ENCODE measurements at places on chromosomes 2 and 18.

- no peak for DNase-seq
These were observed 59.4 kb downstream of the LIPG start for GRCh38 chr18:49621301-49621700.

- DNase-seq: no peak
These were observed 270.0 kb downstream of the AGAP1 start for GRCh38 chr2:235763816-235764215.

DNA sequence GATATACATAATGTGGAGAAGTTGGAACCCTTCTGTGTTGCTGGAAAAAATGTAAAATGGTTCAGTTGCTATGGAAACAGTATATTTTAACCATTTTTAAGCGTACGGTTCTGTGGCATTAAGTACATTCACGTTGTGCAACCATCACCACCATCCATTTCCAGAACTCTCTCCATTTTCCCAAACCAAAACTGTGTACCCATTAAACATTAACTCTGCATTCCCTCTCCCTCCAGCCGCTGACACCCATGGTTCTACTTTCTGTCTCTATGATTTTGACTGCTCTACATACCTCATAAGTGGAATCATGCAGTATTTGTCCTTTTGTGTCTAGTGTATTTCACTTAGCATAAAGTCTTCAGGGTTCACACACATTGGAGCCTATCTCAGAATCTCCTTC is 67.3 kb downstream of the LDLRAD4 start:
- no peak for DNase-seq

GRCh38 chr2:148582679-148583511 is 61.7 kb upstream of the EPC2 start:
- DNase-seq: no peak

DNA sequence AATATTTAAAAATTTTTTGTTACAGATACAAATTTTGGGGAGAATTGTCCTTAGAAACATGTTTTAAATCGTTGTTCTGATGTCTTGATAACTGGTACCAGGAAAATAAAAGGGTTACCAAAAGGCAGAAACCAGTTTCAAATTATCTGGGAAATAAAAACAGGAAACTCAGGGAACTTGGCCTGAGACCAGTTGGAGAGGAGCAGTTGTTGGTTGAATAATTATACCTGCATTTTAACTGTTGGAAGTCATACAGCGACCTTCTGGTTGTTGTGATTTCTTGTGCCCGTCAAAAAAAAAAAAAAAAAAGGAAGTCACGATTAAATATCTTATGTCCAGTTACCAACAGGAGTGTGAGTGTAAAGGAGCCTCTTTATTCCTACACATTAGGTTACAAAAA is 51.8 kb downstream of the CRIM1 start:
- DNase-seq: no peak

- no peak for DNase-seq
These were observed 82.3 kb downstream of the NDUFA10 start for GRCh38 chr2:239942871-239943311.

GRCh38 chr2:160402501-160402900 is 91.1 kb downstream of the RBMS1 start:
- DNase-seq: no peak

GRCh38 chr2:424306-425171 is 136.6 kb upstream of the ALKAL2 start:
- peak; percentile 50 for DNase-seq

GRCh38 chr2:177396703-177397460 is 4.3 kb downstream of the AGPS start:
- no peak for DNase-seq

- no peak for DNase-seq
These were observed 58.4 kb upstream of the GALR1 start for GRCh38 chr18:77191071-77191751.

DNA sequence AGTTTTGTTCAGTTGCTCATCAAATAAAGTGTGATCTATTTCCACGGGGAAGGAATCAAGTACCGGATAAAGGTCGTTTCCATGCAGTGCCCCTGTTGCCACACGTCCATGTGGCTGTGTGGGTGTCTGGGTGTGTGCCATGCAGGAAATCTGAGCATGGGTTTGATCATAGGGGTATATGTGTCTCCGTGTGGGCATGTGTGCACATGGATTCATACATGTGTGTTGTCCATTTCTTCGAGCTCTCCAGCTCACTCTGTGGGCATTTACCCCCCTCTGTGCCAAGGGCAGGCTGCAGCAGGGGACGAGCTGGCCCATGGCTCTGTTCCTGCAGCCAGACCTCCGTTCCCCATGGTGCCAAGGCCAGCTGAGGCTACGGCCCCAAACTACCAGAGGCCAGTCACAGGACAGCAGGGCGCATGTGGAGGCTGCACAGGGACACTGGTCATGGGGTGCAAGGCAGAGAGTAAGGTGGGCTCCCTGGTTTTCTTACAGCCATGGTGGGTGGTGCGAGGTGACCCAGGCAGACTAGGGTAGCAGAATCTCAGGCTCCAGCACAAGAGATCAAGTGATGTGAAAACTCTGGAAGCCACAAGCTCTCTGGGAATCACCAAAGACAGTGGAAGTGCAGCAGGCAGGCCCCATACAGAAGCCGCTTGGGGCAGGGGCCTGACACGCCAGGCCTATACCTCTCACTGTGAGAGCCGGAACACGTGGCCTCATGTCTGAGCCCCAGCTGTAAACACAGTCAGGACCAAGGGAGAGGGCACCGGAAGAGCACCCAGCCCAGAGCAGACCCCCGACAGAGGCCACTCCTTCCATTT is 66.4 kb upstream of the RAB6C start:
- DNase-seq: no peak

DNA sequence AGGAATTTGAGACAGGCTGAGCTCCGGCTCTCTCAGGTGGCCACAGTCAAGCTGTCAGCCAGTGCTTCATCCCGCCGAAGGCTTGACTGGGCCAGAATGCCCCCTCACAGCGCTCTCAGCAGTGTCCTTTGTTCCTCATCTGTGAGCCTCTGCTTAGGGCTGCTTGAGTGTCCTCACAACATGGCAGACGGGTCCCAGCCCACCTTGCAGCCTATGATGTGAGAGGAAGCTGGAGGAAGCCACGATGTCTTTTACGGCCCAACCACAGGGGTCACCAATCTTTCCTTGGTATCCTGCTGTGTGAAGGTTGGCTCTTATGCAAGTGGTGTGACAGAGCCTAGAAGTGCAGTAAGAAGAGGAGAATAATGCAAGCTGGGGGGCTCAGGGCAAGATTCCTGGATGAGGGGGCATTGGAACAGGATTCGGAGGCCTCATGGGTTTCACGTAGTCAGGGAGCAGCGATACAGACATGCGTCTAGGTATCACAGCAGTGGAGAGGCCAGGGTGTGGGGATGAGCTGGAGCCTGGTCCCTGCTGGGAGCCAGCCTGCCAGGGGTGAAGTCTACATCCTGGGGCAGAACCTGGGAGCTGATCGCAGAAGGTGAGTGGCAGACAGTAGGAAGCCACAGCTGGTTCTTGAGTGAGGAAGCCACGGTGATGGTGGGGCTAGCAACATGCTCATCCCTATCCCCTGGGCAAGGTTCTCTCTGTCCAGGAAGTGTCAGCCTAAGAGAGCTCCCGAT is 234.1 kb downstream of the GLI2 start:
- no peak for DNase-seq

GRCh38 chr2:144780983-144781382 is 261.1 kb upstream of the ZEB2 start:
- DNase-seq: no peak

DNA sequence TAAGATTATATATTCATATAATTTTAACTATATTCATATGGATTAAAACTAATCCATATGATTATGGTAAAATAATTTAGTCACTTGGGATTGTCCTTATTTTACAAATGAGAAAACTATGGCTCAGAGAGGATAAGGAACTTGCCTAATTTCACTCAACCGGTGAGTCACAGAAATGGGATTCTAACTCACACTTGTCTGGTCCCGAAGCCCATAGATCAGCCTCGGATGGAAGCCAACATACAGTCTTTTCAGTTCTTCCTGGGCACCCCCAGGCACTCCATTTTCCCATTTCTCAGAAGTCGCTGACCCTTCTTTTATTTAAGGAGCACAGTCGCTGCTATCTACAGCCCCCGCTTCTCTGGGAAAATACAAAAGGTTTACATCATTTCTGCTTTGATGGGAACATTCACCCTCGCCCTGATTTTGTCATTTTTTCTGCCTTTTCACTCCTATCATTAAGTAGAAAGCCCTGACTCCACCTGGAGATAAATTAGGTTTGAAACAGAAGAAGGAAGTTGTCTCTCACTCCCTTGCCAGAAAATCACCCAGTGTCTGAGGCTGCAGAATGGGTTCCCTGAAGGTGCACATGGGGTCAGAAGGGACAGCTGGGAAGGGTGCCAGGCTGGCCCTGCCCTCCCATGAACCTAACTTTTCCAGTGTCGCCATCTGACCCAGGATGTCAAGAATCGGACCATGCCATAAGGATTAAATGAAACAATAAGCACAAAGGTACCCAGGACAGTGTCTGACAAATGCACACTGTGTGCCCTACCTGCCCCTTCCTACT is 36.6 kb downstream of the CYP1B1 start:
- DNase-seq: no peak

DNA sequence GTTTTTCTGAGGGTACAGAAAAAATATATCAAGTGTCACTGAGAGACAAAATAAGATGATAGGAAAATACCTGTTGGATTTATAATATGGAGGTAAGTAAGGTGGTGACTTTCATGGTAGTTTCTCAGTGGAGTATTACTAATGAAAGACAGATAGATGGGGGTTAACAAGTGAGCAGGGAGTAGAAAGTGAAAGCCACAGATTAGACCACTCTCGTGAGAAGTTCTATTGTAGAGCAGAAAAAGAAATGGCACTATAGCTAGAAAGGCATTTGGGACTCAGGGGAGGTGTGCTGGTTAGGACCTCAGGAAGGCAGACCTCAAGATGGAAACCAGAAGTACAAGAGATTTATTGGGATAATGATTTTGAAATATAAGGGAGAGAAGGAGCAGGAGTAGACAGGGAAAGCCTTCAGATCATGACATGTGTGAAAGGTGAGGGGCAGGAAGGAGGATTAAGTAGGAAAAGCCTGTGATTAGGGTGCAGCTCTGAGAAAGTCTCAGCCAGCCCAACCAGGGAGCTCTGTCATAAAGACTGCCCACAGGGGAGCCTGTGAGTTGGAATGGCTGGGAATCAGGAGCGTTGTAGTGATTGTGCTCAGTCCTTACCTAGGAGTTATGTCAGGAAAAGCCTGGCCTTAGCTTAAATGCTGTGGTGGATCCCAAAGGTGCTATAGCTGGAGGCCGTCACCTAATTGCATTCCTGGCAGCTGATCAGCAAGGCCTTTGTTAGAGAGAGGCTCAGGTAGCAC is 198.1 kb downstream of the IKZF2 start:
- no peak for DNase-seq

DNA sequence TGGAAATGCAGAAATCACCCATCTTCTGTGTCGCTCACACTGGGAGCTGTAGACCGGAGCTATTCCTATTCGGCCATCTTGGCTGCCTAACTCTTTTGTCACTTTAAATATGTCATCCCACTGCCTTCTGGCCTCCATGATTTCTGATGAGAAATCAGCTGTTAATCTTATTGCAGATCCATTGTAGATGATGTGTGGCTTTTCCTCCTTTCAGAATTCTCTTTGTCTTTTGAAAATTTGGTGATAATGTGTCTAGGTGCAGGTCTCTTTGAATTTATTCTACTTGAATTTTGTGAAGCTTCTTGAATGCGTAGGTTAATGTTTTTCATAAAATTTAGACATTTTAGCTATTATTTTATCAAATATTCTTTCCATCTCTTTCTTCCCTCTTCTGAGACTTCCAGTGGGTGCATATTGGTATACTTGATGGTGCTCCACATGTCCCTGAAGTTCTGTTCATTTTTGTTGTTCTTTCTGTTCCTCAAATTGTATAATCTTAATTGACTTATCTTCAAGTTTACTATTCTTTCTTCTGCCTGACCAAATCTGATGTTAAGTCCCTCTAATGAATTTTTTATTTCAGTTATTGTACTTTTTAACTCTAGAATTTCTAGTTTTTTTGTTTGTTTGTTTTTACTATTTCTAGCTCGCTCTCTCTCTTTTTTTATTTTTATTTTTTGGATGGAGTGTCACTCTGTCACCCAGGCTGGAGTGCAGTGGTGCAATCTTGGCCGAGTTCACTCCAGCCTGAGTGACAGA is 90.8 kb upstream of the DLX2 start:
- no peak for DNase-seq

- DNase-seq: no peak
These were observed 1070.7 kb downstream of the CNTNAP5 start for GRCh38 chr2:125095826-125096225.

- DNase-seq: no peak
These were observed 172.7 kb upstream of the SERPINE2 start for GRCh38 chr2:224211791-224212190.

GRCh38 chr2:224952936-224953657 is 89.2 kb downstream of the DOCK10 start:
- DNase-seq: no peak

DNA sequence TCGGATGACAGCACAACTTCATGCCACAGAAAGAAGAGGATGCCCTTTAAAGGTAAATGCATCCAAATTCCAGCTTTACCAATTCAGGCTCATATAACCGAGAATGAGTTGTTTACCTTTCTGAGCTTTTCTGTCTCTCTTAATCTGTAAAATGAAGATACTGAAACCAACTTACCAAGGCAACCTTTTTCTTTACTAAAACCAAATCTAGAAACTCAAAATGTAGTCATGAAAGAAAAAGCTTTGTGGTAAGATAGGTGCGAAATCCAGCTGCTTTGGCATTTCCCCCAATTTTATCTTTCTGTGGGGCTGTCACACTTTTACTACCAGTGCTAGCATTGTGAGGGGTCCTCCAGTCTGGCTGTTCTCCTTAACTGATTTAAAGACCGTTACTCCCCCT is 240.4 kb downstream of the IKZF2 start:
- no peak for DNase-seq

- no peak for DNase-seq
These were observed 2.8 kb upstream of the OTOS start for GRCh38 chr2:240143276-240143675.

GRCh38 chr2:204176306-204176705 is 239.7 kb downstream of the ICOS start:
- DNase-seq: no peak

DNA sequence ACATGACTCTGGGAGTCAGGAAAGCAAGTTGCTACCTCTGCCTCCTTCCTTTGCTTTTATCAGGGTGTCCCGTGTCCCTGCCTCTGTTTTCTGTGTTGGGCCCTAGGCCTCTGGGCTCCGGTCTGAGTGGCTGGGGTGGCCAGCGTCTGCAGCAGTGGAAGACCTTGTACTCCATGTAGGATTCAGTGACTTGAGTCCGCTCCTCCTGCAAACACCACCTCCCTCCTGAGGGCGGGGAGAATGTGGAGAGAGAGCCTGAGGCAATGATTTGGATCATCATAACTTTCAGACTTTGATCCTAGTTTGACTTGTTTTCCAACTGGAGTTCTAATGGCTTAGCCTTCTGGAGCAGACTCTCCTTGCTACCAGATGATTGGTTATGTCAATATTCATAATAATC is 30.8 kb downstream of the ATP6V1C2 start:
- DNase-seq: no peak

DNA sequence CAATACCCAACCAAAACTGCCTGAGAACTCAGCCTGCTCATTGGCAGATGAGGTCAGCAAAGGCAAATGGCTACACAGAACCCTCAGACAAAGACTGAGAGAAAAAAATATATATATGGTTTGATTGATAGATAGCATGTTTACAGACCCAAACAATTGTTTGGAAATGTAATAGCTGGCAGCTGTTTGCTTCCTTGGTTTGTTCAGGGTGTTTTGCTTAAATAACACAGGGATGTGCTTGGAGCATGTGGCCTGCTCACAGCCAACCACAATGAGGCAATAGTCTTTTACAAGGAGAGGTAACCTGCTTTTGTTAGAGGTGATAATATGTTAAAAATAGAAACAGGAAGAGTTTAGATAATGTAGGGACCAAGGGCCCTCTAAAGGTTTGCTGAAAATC is 84.5 kb downstream of the PDK1 start:
- no peak for DNase-seq

GRCh38 chr2:157261199-157261782 is 3.8 kb downstream of the GALNT5 start:
- DNase-seq: peak; percentile 17

All from H54 (cell line).